Stimulated activated CD4-positive, alpha-beta T cell treated with anti-CD3 and anti-CD28 coated beads, Interleukin-1b, Interleukin-23, amount 100 ng/mL, for 24 hours (primary cell): ENCODE measurements at places on chromosomes 7 and 10.

GRCh38 chr7:142711196-142711595 is 38.1 kb upstream of the PRSS1 start:
- DNase-seq: no peak

DNA sequence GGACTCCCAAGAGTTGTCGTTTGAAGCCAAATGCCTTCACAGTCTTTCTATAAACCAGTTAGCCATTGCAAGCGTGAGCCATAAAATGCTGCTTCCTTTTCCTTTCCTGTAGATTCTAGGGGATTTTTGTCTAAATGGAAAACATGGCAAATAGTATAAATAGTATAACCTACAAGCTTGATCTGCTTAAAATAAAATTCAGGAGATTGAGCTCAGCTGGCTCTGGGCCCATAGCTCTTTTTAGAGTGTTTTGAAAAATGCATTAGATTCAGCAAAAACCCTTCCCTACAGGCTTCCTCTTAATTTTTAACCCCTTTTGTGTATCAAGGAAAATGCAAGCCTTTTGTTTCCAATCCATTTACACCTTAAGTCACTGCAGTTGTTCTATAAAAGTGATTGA is 190.1 kb upstream of the GDF10 start:
- DNase-seq: no peak

GRCh38 chr7:36207451-36208291 is 54.6 kb downstream of the EEPD1 start:
- no peak for DNase-seq

- peak; percentile 32 for DNase-seq
Observed at GRCh38 chr7:141533149-141533949, 17.9 kb upstream of the AGK start.

DNA sequence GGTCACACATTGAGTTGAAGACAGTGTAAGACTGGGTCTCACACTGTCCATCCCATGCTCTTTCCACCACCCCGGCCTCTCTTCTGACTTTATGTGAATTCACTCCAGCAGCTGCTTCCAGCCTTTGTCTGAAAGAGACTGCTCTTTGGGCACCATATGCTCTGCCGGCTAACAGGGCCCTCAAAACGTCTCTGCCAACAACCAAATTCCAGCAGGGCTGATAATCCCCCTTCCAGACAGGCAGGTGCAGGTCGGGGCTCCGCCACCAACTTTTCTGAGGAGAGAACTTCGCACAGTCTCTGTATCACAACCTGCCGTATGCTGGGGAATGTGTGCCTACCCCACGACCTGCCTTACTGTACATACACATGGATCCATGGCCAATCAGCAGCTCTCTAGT is 64.3 kb downstream of the PLXNA4 start:
- DNase-seq: no peak

DNA sequence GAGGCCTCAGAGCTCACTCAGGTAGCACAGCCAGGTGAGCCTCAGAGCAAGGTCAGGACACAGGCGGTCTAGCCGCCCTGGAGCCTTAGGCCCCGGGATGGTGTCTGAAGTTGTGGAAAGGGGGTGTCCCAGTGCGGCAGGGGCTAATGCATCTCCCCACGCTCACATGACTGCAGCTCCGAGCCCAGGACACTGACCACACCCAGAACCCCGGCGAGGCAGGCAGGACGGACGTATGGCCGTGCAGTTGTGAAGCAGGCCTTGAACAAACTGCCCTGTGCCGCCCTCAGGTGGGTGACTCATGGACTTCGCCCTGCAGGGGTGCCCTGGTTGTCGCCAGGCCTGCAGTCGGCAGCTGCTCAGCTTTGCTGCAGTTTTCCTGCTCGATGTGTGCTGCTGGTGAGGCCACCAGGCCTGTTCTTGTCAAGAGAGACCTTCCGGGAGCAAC is 5.0 kb upstream of the PRKAR1B start:
- no peak for DNase-seq

- DNase-seq: no peak
Observed at GRCh38 chr10:114874827-114875411, 53.3 kb downstream of the FHIP2A start.

- no peak for DNase-seq
Observed at GRCh38 chr7:100892364-100893317, 3.0 kb downstream of the ACHE start.

DNA sequence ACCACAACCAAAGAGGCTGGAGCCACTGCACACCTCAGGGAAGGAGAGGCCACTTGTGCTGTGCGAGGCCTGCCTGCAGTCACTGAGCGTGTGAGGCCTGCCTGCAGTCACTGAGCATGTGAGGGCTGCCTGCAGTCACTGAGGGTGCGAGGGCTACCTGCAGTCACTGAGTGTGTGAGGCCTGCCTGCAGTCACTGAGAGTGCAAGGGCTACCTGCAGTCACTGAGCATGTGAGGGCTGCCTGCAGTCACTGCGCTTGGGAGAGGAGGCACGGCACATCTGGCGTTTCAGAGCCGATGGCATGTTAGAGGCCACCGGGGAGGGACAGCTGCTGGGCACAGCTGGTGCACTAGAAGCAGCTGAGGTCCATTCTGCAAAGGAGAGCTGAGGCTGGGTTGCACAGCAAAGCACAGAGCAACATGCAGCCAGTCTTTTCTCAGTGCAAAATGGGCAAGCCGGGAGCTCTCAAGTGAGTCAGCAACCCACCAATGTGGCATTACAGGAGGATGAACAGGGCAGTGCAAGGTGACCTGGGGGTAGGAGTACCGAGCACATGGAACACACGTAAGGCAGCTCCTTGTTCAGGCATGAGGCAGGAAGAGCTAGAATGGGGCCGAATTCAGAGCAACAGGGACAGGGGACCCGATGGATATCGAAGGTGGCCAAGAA is 540.1 kb downstream of the PTPRN2 start:
- DNase-seq: no peak

DNA sequence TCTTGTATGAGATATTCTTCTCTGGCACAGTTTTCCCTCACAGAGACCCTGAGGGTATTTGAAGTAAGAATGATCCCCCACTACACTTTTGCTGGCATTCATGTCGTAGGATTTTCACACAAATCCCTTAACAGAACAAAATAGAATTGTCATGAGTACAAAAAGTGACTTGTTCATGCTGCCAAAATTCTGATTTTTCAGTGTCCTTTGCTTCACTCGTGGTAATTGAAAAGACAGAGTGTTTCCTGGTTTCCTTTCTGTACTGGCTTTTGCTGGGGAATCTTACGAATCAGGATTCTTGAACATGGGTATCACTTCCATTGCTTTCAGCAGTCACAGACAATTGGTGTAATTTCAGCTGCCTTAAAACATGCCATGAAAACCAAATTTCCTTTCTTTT is 756.3 kb downstream of the REEP3 start:
- no peak for DNase-seq

GRCh38 chr7:33807779-33808482 is 97.4 kb upstream of the BMPER start:
- no peak for DNase-seq

DNA sequence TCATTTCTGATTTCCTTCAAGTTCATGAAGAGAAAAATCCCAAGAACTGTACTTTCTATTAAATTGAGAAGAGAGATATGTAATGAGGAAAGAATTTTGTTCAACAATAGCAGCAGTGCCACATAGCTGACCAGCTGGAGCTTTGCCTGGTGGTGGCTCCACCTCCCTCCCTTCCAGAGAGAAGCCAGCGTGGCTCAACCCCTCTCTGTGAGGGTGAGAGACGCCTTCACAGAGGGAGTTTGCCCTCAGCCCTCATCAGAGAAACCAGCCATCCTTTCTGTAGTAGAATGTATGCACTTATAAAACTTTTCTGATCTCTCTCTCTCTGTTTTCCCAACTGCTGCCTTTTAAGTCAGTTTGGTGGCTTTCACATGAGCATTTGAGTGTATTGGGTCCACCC is 20.5 kb upstream of the COL1A2 start:
- no peak for DNase-seq

- no peak for DNase-seq
Observed at GRCh38 chr10:4011136-4011812, 226.3 kb upstream of the KLF6 start.

DNA sequence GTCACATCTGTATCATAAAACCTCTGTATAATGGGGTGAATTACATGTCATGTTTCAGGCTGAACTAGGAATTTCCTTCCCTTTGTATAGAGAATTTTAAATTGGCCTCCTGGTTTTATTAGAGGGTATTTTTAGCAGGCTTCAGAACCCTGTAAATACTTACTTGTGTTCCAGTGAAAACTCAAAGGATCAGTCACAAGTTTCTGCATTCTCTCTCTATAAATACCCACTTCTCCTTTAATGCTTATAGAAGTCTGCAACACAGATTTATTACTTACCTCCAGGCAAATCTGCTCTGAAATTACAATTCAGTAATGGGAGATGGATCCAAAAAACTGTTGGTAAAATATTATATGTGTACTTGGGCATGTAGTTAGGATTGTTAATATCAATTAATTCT is 161.6 kb downstream of the GLI3 start:
- DNase-seq: no peak

GRCh38 chr10:123938890-123939289 is 47.3 kb upstream of the CPXM2 start:
- DNase-seq: no peak

GRCh38 chr10:7170626-7171322 is 240.1 kb downstream of the SFMBT2 start:
- no peak for DNase-seq

- DNase-seq: no peak
Observed at GRCh38 chr7:32957326-32958045, at the start of gene FKBP9. Gene FKBP9 (plus strand): TSS chr7:32957440. CDS start chr7:32957574, 134 bp downstream.

GRCh38 chr7:954330-955238 is at the start of gene ADAP1:
Gene ADAP1 (minus strand): TSS chr7:954680. CDS start chr7:954477, 203 bp downstream.
- DNase-seq: no peak

DNA sequence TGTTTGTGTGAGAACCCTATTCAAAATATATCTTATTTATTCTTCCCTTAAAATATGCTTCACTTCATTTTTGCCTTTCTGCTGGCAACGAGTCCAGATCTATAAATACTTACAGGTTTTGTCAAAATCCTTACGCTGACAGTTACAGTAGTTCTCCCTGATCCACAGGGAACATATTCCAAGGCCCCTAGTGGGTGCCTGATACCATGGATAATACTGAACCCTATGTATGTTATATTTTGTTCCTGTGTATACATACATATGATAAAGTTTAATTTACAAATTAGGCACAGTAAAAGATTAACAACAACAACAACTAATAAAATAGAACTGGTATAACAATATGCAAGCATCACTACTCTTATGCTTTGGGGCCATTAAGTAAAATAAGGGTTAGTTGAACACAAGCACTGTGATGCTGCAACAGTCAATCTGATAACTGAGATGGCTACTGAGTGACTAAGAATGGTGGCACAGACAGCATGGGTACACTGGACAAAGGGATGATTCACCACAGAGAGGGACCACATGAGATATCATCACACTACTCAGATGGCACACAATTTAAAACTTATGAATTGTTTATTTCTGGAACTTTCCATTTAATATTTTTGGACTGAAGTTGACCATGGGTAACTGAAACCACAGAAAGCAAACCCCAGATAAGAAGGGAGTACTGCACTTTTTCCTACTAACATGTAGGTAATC is 29.4 kb upstream of the PCGF5 start:
- no peak for DNase-seq

GRCh38 chr7:117564627-117565026 is 84.8 kb downstream of the CFTR start:
- DNase-seq: no peak

GRCh38 chr10:87862679-87863052 is 667 bp downstream of the KLLN start:
- DNase-seq: no peak
